ENCODE measurements at places on chromosomes 6 and 20. TPM values are rescaled to one million over a fixed set of nuclear protein-coding genes. Genes with fewer than 3 reads are reported as not detected.

Gene LPA
- total RNA-seq = not detected

Gene OR2H2
- not detected for total RNA-seq

Gene HLA-DRB1
- total RNA-seq = 27.2 TPM

Gene PHACTR3
- 3.7 TPM for total RNA-seq

Gene FRK
- 21.0 TPM for total RNA-seq

Gene RFX6
- not detected for total RNA-seq

Gene TSHZ2
- total RNA-seq = 13.2 TPM

Gene EPPIN
- total RNA-seq = not detected

Gene LKAAEAR1
- not detected for total RNA-seq

Gene NNAT
- 9.3 TPM for total RNA-seq

Gene FABP7
- total RNA-seq = not detected

Gene NKX2-2
- not detected for total RNA-seq

Gene LHFPL5
- not detected for total RNA-seq

Gene FOXA2
- 47.8 TPM for total RNA-seq

Gene MCM8
- 9.7 TPM for total RNA-seq

Gene QKI
- total RNA-seq = 76.7 TPM

Gene COL12A1
- total RNA-seq = 20.3 TPM

Gene PTCRA
- not detected for total RNA-seq

Gene PSMG4
- total RNA-seq = 7.0 TPM

Gene FKBP1C
- total RNA-seq = 0.37 TPM

Gene SSTR4
- not detected for total RNA-seq

Gene TBC1D7
- total RNA-seq = not detected

Gene PRDM13
- total RNA-seq = not detected

Gene CDH26
- total RNA-seq = 0.45 TPM

Gene CCM2L
- total RNA-seq = not detected

Gene VNN1
- total RNA-seq = 52.2 TPM

Gene MYLK2
- total RNA-seq = not detected

Gene RRAGD
- total RNA-seq = 2.6 TPM

Gene ADGRB3
- 0.45 TPM for total RNA-seq

Gene FARS2
- 21.0 TPM for total RNA-seq

Gene RIMS4
- total RNA-seq = 1.3 TPM

Gene UBR2
- total RNA-seq = 39.4 TPM

Gene MPC1
- 48.4 TPM for total RNA-seq
